Stimulated activated CD4-positive, alpha-beta T cell treated with anti-CD3 and anti-CD28 coated beads, Interleukin-1b, Interleukin-23, amount 100 ng/mL, for 1 hour (primary cell): ENCODE measurements at places on chromosomes 7 and 10.

DNA sequence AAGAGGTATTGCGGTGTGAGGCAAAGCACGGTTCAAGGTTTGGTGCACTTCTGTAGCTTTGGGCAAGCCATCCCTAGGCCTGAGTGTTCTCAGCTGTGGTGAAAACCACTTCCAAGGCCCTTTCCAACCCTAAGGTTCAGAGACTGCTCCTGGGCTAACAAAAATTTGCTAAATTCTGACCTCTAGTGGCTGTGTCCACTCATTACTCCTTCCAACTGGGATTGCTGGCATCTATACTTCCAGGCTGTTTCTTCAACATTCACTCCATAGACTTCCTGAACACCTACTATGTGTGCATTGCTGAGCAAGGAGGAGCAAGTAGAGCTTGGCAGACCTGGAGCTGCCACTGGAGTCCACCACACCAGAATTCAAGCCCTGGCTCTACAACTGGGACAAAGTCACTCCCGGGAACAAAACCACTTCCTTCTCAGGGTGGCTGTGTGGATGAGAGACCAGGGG lies 29.3 kb upstream of the SH3PXD2A start:
- DNase-seq = no peak

DNA sequence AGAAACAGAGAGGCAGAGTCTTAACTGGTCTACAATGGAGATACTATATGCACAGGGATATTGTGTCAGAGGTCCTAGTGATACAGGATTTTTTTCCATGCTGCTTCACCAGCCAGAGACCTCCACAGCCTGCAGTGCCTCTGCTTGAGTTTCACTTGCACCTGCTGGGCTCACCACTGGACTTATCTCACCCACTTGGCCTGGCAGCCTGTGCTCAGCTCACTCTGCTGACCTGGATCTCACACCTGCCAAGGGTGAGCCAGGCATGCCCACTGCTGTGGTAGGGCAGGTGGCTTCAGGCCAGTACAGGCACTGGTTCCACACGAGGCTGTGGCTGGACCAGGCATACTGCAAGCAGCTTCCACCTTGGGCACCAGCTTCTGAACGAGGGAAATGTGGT lies 36.6 kb downstream of the PNLIPRP3 start:
- no peak for DNase-seq

GRCh38 chr7:14691597-14692203 lies 210.9 kb downstream of the DGKB start:
- peak; percentile 6 for DNase-seq

GRCh38 chr10:103512591-103513379 lies 19.3 kb downstream of the NEURL1 start:
- no peak for DNase-seq

DNA sequence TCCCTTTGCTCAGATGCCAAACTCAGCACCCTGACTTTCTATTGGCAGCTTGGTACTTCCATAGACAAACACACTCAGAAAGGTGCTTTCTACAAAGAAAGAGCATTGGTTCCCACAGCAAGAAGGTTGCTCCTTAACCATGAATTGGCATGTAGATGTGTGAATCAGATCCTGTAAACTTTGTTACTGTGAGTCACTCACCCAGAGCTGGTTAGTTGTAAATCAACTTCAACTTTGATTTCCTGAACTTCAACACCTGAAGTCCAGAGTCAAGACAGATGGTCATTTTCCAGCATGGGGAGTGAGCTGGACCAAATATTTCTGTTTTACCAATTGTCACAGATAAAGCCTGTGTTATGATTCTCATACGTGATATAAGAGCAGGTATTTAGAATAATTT lies 797.2 kb downstream of the TNS3 start:
- DNase-seq = no peak

DNA sequence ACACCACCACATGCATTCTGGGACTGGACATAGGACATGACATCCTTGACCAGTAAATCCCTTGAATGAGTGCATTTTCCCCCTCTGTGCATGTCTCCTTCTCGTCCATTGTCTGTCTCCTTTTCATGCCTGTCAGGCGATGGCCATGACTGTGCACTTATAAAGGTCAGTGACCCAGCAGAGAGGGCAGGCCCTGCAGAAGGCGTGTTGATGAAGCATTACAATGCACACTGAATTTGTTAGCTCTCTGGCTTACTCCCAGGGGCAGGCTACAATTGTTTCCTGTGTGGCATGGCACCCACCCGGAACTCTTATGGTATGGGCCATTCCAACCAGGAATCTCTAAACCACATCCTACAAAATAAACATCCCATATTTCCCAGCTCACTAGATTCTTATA lies 71.1 kb downstream of the SAMD9 start:
- no peak for DNase-seq

- no peak for DNase-seq
These were observed 63.6 kb downstream of the CUBN start for GRCh38 chr10:17066000-17066399.

GRCh38 chr10:100749309-100750217 lies 4.2 kb downstream of the PAX2 start:
- DNase-seq = no peak

- no peak for DNase-seq
These were observed 3.4 kb downstream of the CAV1 start for GRCh38 chr7:116528008-116528789.

GRCh38 chr10:65769828-65770227 lies 1156.0 kb upstream of the LRRTM3 start:
- no peak for DNase-seq

DNA sequence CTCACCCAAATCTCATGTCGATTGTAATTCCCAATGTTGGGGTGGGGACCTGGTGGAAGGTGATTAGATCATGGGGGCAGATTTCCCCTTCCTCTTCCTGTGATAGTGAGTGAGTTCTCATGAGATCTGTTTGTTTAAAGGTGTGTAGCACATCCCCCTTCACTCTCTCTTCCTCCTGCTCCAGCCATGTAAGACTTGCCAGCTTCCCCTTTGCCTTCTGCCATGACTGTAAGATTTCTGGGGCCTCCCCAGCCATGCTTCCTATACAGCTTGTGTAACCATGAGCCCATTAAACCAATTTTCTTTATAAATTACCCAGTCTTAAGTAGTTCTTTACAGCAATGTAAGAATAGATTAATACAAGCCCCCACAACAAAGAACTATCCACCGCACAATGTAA lies 109.9 kb upstream of the JAZF1 start:
- DNase-seq = no peak

- DNase-seq = no peak
These were observed 1.3 kb downstream of the MKI67 start for GRCh38 chr10:128124813-128125403.

DNA sequence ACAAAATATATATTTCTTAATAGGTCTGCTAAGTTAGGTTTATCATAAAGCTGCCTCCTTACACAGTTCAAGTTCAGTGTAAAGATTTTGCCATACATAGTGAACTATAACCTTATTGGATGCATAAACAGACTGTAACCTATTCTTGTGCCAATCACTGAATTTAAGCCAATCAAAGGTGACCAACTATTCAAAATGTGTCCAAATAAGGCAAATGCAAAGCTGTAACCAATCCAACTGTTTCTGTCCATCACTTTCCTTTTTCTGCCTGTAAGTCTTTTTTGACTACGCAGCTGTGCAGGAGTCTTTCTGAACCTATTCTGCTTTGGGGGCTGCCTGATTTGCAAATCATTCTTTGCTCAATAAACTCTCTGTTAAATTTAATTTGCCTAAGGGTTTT lies 11.6 kb upstream of the DNMBP start:
- no peak for DNase-seq

DNA sequence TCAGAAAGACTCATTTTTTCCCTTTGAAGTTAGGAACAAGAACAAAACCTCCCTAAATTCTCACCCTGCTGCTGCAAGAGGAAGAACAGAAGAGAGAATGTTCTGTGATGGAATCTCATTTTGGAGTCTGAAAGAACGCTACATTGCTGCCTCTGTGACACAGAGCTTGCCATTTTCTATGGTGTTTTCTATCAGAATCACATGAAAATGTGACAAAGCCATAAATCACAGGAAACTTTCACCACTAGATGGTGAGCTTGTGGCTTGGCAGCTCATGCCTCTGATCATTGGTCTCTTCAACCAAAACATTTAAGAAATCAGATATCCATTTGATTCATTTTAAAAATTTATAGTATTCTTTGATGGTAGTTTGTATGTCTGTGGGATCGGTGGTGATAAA lies 82.9 kb downstream of the CADPS2 start:
- no peak for DNase-seq

DNA sequence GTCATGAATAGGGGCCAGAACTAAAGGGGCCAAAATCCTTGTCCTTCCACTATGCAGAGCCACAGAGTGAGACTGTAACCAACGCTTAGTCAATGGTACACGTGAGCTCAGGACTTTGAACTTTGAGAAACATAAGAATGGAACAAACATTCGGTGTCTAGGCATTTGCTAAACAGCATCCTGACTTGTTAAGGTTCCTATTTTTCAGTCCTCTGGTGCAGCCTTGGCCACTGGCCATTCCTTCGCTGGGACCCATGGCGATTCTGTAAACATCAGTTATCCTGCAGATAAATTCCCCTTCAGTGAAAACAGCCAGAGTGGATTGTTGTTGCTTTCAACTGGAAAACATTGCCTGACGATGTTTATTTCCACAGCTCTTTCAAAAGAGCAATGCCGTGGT lies 266.8 kb downstream of the SORCS1 start:
- DNase-seq = no peak

DNA sequence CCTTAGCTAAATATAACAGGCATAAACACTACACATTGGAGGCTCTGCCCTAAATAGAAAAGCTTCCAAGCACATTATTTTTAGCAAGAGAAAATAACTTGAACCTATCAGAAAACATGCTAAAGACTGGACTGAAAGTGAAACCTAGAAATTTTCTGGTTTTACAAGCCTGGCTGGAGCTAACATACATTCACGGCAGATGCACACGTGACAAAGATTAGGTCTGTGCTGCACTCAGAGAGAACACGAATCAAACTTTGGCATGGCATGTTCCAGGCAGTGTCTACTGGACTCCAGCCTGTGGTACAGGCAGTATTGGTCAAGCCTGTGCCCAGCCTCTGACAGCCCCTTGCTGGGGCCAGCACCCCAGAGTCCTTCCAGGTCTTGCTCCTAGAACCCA lies 94.1 kb upstream of the PCBD1 start:
- DNase-seq = no peak

GRCh38 chr10:130771491-130771946 lies 540.0 kb downstream of the TCERG1L start:
- DNase-seq = no peak

DNA sequence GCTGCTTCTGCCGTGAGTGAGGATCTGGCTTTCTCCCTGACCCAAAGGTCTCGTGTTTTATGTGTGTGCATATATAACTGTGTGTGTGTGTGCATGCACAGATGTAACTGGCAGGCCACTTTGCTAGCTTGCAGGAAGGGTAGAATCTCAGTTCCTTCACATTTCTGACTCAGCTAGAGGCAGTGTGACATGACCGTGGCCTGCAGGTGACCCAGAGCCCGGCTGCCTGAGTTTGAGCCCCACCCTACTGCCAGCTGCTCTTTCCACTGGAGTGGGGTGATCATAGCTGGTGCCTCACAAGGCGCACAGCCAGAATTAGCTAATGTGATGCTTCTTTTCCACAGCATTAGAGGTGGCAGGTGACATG lies 9.3 kb upstream of the MYL7 start:
- DNase-seq = no peak

GRCh38 chr7:131424219-131424822 lies 96.6 kb downstream of the MKLN1 start:
- DNase-seq = no peak

DNA sequence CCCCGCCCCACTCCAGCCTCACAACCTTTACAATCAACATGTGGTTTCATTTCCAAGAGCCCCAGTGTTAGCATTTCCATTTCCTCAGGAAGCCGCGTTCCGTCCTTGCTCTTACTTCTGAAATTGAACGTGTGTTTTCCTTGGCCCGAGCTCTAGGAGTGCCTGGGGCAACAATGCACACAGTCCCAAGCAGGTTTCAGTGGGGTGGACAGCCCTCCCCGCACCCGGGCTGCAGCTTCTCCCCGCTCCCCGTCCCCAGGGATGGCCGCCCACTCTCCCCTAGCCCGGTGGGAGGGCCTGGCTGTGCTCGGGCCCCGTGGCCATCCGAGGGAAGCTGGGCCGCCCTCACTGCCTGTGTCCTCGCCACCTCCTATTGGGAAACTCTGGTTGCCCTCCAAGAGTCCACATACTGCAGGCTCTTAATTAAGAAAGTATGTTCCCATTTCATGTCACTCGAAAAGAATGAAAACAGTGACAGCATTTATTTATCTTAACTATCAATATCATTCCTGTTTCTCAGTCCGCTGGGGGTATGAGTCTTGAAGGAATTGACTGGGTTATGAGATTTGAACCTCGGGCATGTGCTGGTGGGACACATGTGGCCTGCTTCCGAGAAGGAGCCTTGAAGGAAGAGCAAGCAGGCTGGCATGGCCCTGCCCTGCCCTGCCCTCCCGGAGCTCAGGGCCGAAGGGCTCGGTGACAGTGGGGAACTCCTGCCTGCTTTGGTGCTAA lies 163.8 kb downstream of the GRK5 start:
- DNase-seq = no peak

GRCh38 chr10:128027306-128027705 lies 98.9 kb downstream of the MKI67 start:
- DNase-seq = no peak

DNA sequence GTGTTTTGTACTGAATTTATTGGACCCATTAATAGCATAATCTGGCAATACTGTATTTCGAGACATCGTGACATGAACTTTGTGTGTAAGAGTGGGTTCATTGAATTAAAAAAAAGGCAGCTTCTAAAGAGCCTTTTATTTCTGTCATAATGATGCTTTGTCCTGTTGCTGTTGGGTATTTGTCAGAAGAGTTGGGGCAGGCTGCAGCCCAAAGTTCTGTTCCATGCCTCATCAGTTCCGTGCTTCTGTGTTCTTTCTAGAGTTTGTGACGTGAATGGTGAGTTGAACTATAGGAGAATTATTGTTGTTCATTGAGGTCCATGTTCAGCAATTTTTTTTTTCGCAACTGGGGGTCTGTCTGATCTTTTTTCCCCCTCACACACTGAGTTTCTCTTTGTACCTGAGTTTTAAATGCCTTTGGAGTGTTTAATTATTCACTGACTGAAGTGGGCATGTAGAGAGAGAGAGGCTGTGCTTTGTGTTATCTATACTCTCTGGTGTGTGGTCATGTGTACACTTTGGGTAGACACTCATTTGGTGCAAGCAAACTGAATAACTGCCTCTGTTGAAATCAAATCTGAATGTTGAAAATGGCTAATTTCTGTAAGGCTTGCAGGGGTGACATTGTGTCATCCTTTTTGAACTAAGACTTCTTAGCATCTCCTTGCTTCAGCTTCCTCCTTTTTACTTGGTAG lies 69.8 kb downstream of the ADD3 start:
- DNase-seq = no peak

- no peak for DNase-seq
These were observed 112.0 kb upstream of the PRSS1 start for GRCh38 chr7:142637240-142637639.

DNA sequence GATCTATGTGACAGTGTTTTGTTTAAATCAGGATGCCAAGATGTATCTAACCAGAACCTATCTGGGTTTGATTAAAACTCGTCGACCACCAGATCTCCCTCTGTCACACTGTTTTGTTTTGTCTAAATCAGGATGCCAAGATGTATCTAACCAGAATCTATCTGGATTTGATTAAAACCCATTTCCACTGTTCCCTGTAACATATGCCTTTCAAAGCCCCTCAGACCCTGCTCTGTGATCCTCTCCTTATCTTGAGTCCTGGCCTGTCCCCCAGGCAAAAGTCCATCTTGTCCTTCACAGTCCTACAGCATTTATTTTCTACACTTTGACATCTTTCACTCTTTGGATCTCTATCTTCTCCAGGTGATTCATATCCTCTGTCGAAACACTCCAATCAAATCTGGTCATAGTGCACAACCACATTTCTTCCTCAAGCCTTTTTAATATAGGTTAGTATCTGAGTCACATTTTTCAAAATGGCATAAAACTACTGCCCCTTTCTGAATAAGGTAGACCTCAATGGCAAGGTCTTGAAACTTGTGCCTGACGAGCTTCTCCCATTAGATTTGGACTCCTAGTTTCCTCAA lies 32.5 kb downstream of the ERLIN1 start:
- no peak for DNase-seq
